ENCODE measurements at places on chromosomes 12 and 14. TPM values are rescaled to one million over a fixed set of nuclear protein-coding genes. Genes with fewer than 3 reads are reported as not detected.

The RNU4-1 gene
- total RNA-seq, result under 0.01 TPM

The STAB2 gene
- total RNA-seq, result not detected

The GNB3 gene
- 0.88 TPM for total RNA-seq

The AICDA gene
- 1.0 TPM for total RNA-seq

The PCED1B gene
- total RNA-seq, result 2.6 TPM

The KCNH3 gene
- not detected for total RNA-seq

The DIO3 gene
- total RNA-seq, result 2.1 TPM

The SRRM4 gene
- total RNA-seq, result not detected

The NOXRED1 gene
- 0.22 TPM for total RNA-seq

The CLEC1B gene
- total RNA-seq, result not detected

The SLC39A5 gene
- not detected for total RNA-seq

The CABP1 gene
- total RNA-seq, result not detected

The CFAP54 gene
- total RNA-seq, result 0.68 TPM

The GPD1 gene
- total RNA-seq, result 2,409 TPM

The EML1 gene
- 11.0 TPM for total RNA-seq

The TSPAN19 gene
- 0.17 TPM for total RNA-seq

The ISM2 gene
- 0.16 TPM for total RNA-seq

The SLC8A3 gene
- 0.19 TPM for total RNA-seq

The STK38L gene
- total RNA-seq, result 75.7 TPM

The PLEK2 gene
- not detected for total RNA-seq

The TTC9 gene
- total RNA-seq, result 0.34 TPM

The AQP6 gene
- not detected for total RNA-seq

The SERPINA6 gene
- total RNA-seq, result not detected

The KRT83 gene
- total RNA-seq, result not detected

The FLRT2 gene
- total RNA-seq, result 29.1 TPM

The ATXN3 gene
- total RNA-seq, result 44.7 TPM

The ANKS1B gene
- 4.5 TPM for total RNA-seq

The MYO1A gene
- total RNA-seq, result not detected

The FZD10 gene
- total RNA-seq, result not detected

The PRB2 gene
- not detected for total RNA-seq

The SLC10A1 gene
- not detected for total RNA-seq

The TBX3 gene
- 34.1 TPM for total RNA-seq

The LGALS3 gene
- total RNA-seq, result 340 TPM

The SLC5A8 gene
- total RNA-seq, result not detected

The ASPG gene
- 1.5 TPM for total RNA-seq
